ENCODE measurements at places on chromosomes 1 and 21. TPM values are rescaled to one million over a fixed set of nuclear protein-coding genes. Genes with fewer than 3 reads are reported as not detected.

GRCh38 chr1:209621286-209621685, 30.9 kb downstream of the LAMB3 start:
- DNase-seq = no peak

DNA sequence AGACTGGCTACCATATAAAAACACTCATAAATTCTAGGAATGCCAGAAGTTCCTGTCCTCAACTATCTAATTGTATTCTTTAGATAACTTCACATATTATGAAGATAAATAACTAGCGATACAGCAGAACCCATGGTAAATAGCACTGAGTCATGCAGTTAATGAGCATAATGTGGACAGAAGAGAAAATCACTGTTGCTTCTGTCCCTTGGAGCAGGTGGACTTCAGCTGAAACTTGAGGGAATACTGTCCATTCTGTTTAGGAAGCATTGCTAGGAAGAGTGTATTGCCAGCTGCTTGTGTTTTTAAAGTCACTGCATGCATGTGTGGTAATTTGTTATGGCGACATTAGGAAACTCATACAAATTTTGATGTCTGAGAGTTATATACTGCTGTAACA, 854.4 kb downstream of the LTN1 start:
- no peak for DNase-seq

DNA sequence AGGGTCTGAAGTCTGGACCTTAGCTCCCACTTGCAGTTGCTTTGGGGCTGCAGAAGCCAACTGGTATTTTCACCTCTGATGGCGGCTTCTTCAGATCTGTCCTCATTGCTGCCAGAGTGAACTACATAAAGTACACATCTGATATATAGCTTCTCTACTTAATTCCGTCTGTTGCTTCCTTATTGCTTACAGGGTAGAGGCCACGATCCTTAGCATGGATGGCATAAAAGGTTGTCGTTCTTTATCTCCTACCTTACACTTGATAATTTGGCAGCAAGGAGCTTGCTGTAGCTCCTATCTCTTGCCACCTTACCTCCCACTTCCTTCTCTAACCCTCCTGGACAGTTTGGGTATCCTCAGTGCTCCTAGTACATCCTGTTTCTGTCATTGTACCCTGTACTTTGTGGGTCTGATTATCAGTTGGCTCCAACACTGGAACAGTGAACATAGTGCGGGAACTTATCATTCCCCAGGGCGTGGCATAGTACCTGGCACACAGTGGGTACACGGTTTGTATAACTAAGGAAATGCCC, 30.9 kb upstream of the NBL1 start:
- DNase-seq = no peak

DNA sequence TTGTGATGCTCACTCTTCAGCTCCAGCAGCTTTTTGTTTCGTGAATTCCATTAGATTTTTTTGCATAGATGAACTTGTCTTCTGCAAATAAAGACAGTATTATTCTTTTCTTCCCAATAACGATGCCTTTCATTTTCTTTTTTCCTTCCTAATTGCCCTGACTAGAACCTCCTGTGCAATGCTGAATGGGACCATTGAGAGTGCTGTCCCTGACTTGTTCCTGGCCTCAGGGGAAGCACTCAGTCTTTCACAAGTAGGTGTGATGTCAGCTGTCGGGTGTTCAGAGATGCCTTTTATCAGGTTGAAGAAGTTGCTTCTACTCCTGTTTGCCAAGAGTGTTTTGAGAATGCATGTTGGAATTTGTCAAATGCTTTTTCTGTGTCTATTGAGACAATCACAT, 64.3 kb upstream of the ADARB1 start:
- DNase-seq = no peak

- DNase-seq = no peak
Measured at GRCh38 chr1:207282496-207283380, 38.7 kb upstream of the CD55 start.

DNA sequence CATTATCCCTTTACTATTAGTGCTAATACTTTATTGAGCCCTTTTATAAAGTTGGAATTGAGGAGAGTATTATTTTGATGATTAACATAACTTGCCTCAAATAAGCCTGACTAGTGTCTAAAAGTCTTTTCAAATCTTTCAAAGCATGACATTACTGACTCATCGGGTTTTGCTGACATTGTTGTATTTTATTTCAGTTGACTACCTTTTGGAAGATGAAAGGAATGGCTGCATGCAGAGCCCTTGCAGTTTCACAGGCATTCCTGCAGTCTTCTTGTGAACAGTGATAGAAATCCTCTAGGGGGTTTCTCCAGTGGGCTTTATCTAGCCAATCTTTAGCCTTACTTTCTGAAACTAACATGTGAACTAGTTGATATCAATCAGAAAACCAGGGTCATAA, 43.0 kb upstream of the TMEM61 start:
- no peak for DNase-seq

- no peak for DNase-seq
Measured at GRCh38 chr1:179677882-179678281, 65.2 kb upstream of the FAM163A start.

- peak; percentile 87 for DNase-seq
Measured at GRCh38 chr1:200669314-200670241, at the start of gene DDX59. Gene DDX59 (minus strand): TSS chr1:200669907. CDS start chr1:200666740, 3,167 bp downstream.

- DNase-seq = no peak
Measured at GRCh38 chr1:244237445-244237844, 186.4 kb downstream of the ZBTB18 start.

GRCh38 chr1:162070094-162070748, 730 bp downstream of the NOS1AP start:
- DNase-seq = no peak

- no peak for DNase-seq
Measured at GRCh38 chr1:30645807-30646206, 77.6 kb downstream of the MATN1 start.

Gene CHAF1B
- total RNA-seq = 0.35 TPM

Gene DNAJC28
- total RNA-seq = 0.42 TPM

Gene OR2T33
- total RNA-seq = not detected

Gene PAQR6
- total RNA-seq = 0.27 TPM

Measured in thoracic aorta (tissue), 2 donors.